Activated naive CD8-positive, alpha-beta T cell treated with anti-CD3 and anti-CD28 coated beads, Interleukin-2, amount 50 U/mL, for 24 hours (primary cell): ENCODE measurements at places on chromosomes 5 and 9.

GRCh38 chr9:1057910-1058309 is 7.8 kb downstream of the DMRT2 start:
- no peak for DNase-seq

DNA sequence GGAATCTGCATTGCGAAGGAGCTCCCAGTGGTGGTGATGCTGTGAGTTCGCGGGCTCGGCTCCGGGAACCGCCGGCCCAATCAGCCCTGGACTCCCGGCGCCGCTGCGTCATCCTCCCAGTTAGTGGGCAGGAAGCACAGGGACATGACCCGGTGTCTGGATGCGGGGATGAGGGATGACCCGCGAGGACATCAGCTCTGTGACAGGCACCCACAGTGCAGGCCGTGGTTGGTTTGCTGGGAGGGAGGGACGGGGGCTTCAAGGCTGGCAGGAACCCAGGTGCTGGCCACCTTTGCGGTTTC is 996 bp downstream of the NXNL2 start:
- no peak for DNase-seq

DNA sequence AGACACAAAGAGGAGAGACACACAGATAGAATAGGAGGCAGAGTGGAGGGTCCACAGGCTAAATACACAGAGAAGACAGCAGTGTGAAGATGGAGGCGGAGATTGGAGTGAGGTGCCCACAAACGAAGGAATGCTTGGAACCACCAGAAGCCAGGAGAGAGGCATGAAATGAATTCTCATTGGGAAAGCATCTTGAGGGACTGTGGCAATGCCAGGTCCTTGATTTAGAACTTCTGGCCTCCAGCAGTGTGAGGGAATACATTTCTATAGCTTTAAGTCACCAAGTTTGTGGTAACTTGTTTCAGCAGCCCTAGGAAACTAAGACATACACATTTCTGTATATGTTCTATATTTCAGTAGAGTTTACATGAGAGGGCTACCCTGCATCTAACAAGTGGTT is 396.6 kb upstream of the ZNF608 start:
- DNase-seq: no peak

DNA sequence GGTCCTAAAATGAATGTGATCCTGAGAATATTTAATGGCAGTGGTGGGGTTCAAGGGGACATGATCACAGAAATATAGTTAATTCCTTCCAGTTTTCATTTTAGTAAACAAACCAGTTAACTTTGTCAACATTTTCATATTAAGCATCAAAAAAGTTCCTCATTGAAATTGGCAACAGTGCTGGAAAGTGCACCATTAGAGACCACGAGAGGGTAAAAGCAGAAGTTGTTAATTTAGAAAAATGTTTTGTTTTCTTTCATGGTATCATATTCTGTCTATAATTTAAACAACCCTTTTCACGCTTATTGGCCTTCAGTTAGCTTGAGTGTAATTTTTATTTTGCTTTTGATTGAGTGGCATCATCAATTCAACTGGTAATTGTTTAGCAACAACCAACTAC is 11.9 kb downstream of the GIN1 start:
- no peak for DNase-seq

DNA sequence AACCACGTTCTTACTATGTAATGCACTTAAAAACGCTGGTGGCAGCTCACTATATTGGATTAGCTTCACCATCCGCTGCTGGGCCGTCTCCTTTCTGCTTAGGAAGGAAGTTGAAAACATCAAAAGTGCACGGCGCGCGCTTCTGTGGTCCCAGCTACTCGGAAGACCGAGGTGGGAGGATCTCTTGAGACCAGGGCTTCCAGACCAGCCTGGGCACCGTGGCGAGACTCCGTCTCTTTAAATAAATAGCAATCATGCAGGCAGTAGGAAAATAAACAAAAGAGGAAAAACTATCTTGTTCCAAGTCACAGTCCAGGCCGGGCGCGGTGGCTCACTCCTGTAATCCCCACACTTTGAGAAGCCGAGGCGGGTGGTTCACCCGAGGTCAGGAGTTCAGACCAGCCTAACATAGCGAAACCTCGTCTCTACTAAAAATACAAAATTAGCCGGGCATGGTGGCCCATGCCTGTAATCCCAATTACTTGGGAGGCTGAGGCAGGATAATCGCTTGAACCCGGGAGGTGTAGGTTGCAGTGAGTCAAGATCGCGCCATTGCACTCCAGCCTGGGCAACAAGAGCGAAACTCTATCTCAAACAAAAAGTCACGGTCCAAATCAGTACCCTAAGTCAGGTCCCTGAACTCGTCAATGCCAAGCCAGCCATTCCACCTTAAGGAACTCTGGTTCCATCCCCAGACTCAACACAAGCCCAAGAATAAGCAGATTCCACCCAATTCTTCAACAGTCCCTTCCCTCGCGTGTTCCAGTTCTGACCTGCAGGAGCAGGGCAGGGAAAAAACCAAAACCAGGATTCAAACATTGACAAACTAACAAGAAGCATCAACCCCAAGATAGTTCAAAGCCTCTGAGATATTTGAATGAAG is 1.0 kb upstream of the GOLGA1 start:
- peak; percentile 66 for DNase-seq

DNA sequence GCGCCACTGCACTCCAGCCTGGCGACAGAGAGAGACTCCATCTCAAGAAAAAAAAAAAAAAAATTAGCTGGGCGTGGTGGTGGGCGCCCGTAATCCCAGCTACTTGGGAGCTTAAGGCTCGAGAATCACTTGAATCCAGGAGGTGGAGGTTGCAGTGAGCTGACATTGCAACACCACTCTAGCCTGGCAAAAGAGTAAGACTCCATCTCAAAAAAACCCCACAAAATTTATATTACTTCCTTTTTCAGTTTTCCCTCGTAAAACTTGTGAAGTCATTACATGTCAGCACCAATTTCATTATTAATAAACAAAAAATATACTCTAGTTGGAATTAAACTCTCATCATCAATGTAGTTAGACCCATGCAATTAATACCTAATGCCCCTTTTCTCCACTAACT is 43.9 kb downstream of the SHLD3 start:
- DNase-seq: no peak

DNA sequence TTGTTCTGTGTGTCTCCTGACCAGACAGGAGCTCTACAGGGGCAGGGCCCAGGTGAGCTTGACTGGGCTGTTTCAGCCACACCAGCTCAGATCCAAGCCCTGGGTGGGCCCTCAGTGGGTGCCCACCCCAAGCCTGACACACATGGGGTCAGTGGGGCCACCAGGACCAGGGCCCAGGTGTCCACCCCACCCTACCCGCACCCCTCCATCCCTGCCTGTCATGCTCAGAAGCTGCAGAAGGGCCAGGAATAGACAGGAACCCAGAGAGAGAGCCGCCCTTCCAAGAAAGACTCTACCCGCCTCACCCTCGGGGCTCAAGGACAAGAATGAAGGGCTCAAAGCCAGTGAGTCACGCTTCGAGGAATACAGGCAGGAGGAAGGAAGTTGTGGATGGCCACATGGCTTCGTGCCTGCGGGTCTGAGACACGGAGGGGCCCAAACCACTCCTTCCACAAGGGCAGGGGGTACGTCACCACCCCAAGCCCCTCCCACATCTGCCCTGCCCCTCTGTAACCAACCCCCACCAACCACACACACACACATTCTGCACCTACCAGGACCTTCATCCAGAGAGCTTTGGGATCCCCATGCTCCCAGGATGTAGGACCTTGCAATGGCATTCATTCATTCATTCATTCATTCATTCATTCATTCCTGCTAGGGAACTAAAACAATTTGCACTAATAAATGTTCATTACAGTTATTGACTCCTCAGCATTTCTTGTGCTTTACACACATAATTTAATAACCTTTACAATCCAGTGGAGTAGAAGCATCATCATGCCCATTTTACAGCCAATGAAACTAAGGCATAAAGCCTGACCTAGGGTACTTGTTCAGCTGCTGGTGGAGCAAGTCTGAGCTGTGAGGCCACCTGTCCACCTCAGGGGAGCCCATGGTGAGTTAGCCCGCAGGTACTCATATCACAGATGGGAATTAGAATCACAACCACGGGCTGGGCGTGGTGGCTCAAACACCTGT is 55.9 kb upstream of the STXBP1 start:
- peak; percentile 75 for DNase-seq

- DNase-seq: no peak
Measured at GRCh38 chr5:8788246-8788645, 757.6 kb downstream of the SEMA5A start.

DNA sequence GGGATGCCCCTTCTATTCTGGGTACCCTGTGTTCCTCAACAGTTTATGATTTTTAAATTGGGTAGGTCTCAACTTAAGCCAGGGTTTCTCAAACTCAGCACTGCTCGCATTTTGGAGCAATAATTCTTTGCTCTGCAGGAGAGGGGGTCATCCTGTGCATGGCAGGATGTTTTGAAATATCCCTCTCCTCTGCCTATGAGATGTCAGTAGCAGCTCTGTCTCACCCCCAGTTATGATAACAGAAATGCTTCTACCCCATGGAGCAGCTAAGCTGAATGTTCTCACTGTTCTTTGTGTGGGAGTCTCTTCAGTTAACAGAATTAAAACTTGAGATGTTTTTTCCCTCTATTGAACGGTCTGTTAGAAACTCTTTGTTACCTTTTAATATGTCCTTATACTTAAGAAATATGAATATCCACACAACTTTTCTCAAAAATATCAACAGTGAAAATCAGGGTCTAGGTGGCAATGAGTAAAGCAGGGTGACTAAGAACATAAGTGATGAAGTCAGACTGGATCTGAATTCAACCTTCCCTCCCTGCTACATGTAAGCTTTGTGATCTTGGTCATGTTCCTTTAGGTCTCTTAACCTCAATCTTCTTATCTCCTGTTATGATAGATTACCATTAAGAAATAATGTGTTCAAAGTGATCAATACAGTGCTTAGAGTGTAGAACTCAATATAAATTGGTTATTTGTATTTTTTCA is 89.0 kb downstream of the CAMK4 start:
- DNase-seq: no peak

DNA sequence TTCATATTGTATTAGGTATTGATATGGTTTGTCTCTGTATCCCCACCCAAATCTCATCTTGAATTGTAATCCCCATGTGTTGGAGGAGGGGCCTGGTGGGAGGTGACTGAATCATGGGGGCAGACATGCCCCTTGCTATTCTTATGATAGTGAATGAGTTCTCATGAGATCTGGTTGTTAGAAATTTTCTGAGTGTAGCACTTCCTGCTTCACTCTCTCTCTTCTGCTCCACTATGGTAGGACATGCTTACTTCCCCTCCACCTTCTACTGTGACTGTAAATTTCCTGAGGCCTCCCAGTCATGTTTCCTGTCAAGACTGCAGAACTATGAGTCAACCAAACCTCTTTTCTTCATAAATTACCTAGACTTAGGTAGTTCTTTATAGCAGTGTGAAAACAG is 187.4 kb upstream of the SLC24A2 start:
- DNase-seq: peak; percentile 7

DNA sequence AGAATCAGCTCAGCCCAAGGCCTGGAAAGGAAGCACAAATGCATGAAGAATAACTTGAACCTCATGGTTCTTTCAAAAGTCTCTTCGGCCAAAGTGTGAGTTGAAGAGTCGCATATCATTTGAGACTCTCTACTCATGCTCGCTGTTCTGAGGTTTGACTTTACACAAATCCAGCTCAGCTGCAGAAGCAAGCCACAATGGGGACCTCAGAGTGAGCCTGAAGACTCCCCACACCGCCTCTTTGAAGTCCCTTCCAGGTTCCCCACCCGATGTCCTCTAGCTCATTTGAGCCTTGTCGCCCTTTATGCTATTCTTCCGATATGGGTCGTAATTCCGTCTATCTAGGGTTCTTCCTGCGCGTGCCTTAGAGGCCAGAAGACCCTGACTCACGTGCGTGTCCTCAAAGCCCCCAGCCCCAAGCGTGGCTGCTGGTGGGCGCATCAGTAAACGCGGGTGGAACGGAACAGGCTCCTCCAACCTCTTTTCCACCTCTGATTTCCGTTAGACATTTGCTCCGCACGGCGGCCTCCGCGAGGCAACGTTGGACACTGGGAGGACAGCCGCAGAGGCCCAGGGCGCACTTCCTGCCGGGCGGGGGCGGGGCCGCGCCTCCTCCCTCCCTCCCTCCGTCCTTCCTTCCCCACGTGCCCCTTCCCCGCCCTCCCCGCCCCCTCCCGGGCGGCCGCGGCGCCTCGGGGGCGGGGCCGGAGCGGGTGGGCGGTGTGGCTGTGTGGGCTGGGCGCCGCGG is at the start of gene SNX30:
SNX30 (plus strand) TSS at position 745 of the 748 bp plus-strand sequence. CDS start 242 bp downstream, outside the sequence.
- peak; percentile 79 for DNase-seq

DNA sequence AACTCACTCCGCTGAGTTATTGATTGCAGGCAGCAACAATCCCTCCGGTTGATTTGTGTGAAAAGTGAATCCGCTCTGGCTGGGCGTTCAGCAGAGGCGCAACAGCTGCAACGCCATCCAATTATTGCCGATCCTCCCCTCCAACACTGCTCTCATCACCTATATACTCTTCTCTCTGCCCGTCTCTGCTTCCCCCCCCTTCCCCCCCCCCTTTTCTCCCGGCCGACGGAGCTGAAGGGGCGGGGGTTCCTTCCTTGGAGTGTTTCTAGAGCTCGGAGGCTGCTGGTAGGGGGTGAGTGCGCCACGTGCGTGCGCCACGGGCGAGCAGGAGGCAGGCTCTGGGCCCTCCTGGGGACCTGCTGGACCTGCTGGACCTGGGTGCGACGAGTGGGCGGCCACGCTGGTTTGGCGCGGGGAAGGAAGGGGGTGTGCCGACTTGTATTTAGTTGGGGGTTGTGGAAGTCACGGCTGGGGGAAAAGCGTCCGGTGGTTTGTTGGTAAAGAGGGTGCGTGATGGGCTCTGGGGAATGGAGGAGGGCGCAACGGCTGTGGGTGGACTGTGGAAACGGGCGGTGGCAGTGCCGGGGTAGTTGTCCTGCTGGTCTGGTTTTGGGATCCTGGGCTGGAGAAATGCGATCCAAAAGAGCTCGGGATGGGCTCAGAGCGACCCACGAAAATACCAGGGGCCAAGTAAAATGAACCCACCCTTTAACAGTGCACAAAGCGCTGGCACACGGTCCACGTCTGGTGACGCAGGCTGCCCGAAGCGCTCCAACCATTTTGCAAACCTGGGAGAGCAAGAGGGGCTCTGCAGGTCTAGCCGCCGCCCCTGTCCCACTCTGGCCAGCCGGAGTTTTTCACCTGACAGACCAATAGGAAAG is 6.4 kb upstream of the MEF2C start:
- peak; percentile 7 for DNase-seq

DNA sequence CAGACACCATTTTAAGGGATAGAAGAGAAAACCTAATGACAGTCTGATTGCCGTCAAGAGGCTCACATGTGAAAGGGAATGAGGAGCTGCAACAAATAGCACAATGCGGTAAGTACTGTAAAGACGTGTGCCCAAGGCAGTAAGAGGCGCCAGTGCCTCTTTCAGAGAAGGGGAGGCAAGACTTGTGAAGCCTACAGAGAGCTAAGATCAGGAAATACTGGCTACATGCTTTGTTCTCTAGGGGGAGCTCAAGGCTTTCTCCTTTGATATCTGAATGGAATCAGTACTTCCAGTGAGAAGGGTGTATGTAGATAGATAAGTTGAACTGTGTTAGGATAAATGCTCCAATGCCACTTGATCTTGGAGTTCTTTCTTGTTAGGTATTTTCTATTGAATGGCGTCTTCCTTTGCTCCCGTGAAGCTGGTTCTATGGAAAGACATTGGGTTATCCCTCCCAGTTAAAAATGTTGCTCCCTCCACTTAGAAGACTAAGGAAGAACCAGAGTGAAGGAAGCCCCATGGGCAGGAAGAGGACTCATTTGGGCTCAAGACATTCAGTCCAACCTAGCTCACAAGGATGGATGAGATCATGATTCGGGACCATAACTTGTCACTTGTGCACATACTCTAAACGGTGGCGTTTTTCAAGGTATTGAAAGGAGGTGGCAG is 23.5 kb upstream of the ALDOB start:
- DNase-seq: peak; percentile 2
